Activated T-helper 17 cell treated with anti-CD3 and anti-CD28 coated beads, Interleukin-2, amount 50 U/mL, for 72 hours (primary cell): ENCODE measurements at places on chromosomes 3 and 15.

GRCh38 chr3:171178714-171179113, 152.2 kb upstream of the SLC2A2 start:
- peak; percentile 28 for ATAC-seq

DNA sequence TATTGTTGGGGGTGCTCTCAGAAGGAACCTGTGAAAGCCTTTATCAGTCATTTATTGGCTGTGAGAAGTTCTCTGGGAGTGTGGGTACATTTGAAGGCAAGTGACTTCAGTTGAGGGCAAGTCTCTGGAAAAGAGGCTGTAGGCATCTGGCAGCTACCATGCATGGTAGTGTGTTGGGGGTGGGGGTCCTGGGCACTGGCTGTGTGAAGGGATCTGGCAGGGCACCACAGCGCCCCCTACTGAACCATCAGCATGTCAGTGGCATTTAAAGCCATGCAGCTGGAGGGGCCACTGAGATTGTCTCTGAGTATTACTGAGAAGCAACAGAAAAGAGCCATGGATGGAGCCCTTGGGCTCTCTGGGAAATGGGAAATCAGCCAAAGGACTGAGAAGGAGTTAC, 30.6 kb downstream of the CRTAP start:
- peak; percentile 43 for ATAC-seq

DNA sequence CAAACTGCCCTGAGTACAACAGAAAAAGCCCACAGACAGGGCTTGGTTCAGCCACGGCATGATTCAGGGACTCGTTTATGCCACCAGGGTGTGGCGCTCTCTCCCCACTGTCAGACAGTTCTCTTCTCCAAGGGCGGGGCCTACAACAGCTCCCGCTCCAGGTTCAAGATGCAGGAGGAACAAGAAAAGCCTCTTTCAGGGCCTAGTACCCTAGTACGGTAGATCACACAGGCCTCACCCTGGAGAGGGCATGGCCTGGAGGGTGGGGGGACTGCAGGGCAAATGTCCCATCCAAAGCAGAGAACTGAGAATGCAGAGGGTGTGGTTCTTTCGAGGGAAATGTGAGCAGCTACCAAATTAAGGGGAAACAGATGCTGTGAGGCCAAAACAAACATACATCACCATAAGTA, 12.0 kb downstream of the MESD start:
- ATAC-seq = peak; percentile 65

- no peak for ATAC-seq
Observed at GRCh38 chr3:159650726-159651125, 337.9 kb upstream of the IL12A start.

DNA sequence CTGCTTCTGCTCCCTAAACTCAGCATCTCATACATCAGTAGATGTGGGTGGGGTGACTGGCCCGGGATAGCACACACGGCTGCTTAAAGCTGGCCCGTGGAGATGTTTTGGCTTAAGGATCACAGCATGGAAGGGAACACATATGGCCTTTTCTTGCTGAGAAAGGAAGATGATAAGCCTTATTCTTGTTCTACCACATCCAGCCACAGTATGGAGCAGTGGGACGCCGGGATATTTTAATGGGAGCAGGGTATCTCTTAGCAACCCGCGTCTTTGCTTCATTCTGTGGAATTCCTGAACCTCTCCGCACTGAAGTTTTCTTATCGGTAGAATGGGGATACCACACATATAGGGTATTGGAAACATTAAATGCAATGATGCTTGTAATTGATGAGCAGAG, 94.1 kb upstream of the PROK2 start:
- no peak for ATAC-seq

DNA sequence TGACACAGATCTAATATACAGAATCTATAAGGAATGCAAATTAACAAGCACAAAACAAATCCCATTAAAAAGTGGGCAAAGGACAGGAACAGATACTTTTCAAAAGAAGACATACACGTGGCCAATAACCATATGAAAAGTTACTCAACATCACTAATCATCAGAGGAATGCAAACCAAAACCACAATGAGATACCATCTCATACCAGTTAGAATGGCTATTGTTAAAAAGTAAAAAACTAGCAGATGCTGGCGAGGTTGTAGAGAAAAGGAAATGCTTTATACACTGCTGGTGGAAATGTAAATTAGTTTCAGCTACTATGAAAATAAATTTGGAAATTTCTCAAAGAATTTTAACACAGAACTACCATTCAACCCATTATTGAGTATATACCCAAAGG, 50.7 kb downstream of the ADAMTS17 start:
- ATAC-seq = no peak

GRCh38 chr3:168624892-168625448, 529.2 kb upstream of the GOLIM4 start:
- ATAC-seq = no peak

GRCh38 chr15:69830876-69831275, 266.8 kb downstream of the TLE3 start:
- ATAC-seq = no peak

- ATAC-seq = no peak
Observed at GRCh38 chr15:43544266-43544665, 26.9 kb downstream of the MAP1A start.

DNA sequence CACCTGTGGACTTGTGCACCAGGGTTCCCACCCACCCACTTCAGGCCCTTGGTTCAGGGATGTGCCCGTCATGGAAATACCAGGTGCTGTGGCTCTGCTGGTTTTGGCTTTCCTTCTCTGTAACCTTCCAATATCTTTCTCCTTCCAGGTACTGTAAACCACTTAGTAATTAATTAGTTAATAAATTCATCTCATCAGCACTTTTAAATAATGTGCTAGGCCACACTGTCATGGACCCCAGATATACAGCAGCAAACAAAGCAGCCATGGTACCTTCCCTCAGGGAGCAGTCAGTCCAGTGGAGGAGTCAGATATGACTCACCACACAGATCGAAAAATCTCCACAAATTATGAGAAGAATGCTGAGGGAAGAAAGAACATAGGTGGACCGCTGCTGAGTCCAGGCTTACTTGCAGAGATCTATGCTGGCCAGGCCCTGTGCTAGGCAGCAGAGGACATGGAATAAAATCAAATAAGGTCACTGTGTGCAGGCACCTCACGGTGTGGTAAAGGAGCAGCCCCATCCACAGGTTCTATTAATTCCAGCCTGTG, 6.8 kb upstream of the GATA2 start:
- no peak for ATAC-seq

- no peak for ATAC-seq
Observed at GRCh38 chr3:33170531-33170930, 48.1 kb downstream of the SUSD5 start.

- no peak for ATAC-seq
Observed at GRCh38 chr3:18386274-18386890, 38.8 kb downstream of the SATB1 start.

- ATAC-seq = no peak
Observed at GRCh38 chr15:26866298-26867199, at the start of gene GABRA5. Gene GABRA5 (plus strand): TSS chr15:26867062. CDS start chr15:26869249, 2,187 bp downstream.

DNA sequence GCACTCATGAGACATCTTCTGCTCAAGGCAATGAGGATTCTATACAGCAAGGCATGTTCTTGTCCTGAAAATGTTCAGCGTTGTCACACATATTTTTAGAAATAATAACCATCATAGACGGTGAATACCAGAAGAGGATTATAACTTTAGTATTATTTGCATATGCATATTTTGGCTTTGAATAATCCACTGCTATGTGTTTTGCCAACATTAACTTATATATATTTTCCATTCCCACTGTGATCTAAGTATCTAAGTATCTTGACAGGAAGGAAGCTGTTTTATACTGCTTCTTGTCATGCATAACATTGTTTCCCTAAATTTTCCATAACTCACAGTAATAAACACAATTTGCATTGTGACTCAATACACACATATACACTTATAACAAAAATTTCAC, 509.5 kb downstream of the TBL1XR1 start:
- no peak for ATAC-seq

DNA sequence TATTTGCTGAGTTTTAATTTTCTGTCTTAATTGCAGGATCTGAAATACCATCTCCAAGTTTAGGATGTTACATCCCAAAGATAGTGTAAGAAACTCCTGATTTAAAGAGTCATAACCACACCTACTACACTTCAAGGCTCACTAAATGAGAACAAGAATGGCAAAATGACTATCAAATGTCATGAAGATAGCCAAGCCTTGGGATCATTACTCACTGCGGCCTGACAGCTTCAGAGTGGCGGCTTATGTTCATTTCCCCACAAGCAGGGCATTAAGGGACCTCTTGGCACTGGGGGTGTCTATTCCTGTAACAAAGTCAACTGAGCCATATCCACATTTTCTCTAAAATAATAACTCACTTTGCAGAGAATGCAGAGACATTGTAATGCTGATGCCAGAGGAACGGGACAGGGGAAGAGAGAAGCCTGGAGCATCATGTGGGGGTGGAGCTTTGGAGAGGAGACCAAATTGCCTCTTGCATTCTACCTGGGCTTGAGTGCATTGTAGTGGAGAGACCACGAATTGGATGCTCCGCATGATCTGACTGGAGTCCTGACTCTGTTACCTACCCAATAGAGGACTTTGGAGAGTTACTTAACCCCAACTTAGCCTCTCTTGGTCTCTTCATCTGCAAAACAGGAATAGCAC, 219.2 kb downstream of the OPA1 start:
- no peak for ATAC-seq

- no peak for ATAC-seq
Observed at GRCh38 chr15:67809441-67809840, 15.9 kb upstream of the SKOR1 start.

DNA sequence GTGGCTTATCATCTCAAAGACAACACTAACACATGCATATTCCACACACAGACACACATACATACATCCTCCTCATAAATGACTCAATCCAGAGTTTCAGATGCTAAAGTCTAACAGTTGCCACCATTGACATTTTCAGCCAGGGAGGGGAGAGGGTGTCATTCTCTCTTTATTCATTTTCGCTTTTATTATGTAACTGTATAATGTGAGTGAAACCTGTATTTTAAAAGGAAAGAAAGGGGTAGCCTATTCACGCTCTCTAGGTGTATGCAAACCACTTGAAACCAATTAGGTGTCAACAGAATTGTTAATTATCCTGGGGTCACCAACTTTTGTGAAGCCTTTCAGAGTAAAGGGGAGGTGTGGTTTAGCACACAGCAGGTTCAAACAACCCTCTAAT, 1282.9 kb downstream of the ROBO2 start:
- ATAC-seq = no peak

- ATAC-seq = no peak
Observed at GRCh38 chr3:155070932-155071387, 9.2 kb upstream of the MME start.

- no peak for ATAC-seq
Observed at GRCh38 chr3:9779075-9779593, 9.4 kb upstream of the CAMK1 start.

DNA sequence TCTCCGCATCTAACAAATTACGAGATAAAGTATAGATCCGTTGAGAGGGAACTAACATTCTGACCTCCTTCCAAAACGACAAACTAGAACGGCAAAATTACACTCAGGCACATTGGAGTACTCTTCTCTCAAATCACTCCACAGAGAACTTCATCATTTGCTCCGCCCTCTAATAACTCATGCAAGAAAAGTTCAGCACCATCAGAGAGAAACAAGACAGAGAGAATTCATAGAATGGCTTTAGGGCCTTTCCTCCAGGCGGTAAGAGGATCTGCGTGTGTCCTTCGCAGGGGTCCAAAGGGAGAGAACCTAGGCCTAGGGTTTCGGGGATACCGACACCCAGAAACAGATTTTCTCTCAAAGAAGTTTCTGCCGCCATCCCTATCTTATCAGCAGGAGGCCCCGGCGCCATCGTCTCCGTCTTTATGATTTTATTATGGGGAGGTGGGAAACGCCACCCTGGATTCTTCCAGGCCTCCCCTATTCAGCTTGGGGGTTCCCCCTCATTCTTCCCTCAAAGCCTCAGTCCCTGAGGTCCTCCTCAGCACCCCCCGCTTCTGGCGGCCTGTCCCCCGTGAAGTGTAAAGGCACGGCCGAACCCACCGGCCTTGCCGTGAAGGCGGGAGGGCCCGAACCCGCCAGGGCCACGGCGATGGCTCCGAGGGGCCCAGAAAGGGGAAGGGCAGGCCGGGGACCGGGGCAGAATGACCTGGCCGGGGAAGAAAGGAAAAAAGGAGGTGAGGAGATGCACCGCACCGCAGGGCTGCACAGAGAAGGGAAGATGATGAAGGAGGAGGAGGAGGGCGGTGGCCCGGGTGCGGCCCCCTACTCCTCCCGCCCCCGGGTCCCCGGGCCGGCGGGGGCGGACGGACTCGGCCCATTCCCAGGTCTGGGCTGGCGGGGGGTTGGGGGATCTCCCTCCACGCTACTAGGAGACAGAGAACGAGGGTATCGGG, 768 bp downstream of the UBXN7 start:
- ATAC-seq = peak; percentile 33

GRCh38 chr3:127565711-127566110, 24.8 kb downstream of the TPRA1 start:
- no peak for ATAC-seq

GRCh38 chr15:57218826-57219576, 157.3 kb upstream of the CGNL1 start:
- no peak for ATAC-seq

DNA sequence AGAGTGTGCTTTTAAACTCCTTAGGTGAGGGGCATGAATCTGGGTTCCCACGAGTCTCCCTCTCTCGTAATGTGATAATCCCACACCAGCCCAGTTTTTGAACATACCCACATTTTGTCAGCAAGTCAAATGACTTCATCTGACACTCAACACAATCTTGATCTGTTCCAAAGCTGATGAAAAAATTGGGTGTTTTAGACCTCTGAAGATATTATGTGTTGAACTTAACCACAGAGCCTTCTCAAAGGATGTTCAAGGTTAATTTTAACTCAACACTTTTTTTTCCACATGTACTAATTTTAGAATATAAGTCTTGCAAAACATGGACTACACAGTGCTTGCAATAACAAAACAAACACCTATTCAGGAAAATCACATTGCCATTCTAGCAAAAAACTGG, 123.1 kb downstream of the TGFBR2 start:
- ATAC-seq = no peak

DNA sequence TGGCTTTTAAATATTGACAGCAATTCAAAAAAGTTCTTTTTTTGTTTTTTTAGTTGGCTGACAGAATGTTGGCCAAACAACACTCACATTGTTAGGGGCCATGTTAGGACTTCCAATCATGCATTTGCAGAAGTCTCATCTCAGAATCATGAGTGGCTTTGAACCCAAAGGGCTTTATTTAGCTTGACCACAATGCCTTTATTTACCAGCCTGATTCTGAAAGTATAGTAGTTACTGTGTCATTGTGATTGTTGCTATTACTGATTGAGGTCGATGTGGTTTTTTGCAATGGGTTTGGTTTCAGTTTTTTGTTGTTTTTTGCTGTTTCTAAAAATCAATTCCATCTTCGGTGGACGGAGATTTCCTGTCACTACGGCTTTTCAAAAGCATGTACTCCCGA, 7.2 kb downstream of the GLDN start:
- no peak for ATAC-seq

DNA sequence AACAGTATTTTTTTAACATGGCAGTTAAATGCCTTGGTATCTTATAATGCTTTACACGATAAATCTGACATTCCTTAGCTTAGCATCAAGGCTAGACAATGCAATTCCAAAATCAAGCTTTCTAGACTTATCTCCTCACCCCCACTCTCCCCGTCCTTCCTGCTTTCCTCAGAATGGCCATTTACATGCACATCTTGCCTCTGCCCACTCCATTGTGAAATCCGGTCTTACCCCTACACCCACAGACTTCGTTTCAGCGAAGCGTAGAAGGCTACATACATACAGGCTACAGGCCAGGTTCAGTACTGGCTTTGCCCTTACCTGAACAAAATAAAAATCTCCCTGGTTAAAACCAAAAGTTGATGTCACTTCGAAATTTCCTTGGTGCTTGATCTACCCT, 58.6 kb upstream of the SLC12A8 start:
- no peak for ATAC-seq

- ATAC-seq = no peak
Observed at GRCh38 chr15:81851757-81852156, 194.1 kb downstream of the MEX3B start.
